ENCODE measurements at places on chromosomes 2 and 18. TPM values are rescaled to one million over a fixed set of nuclear protein-coding genes. Genes with fewer than 3 reads are reported as not detected.
A peak's percentile ranks its signal among the peaks of the same experiment; 100 is the strongest.

GRCh38 chr2:109372171-109372568, 241.6 kb downstream of the SEPTIN10 start:
- no peak overlapping the region for H3K27ac ChIP-seq
- no peak for DNase-seq
- peaks cover 7% of the 10 kb centered on the region for H3K36me3 ChIP-seq
- no peaks in the 10 kb centered on the region for H3K4me1 ChIP-seq

DNA sequence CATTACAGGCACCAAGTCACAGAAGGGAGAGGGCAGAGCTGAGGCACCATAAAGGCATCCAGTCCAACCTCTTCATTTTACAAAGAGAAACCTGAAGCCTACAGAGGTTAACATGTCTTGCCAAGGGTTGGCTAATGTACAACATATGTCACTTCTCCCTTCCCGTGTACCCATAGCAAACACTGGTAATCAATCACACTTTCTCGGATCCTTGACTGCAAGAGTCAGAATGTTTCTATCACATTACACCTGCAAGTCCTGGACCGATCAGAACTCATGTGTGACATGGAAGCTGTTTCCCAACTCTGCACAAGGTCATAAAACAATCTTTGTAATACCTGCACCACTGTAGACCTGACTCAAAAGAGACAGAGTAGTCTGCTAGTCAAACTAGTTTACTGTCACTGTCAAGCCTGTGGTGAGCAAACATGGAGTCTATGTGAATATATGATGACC, 6.0 kb downstream of the ANKRD44 start:
- peaks cover 26% of the 10 kb centered on the region for H3K36me3 ChIP-seq
- DNase-seq, result peak; percentile 68
- H3K4me1 ChIP-seq, result peaks cover 68% of the 10 kb centered on the region
- H3K27me3 ChIP-seq, result no peaks in the 10 kb centered on the region
- peak overlapping the region; percentile 77 for H3K4me3 ChIP-seq
- H3K27ac ChIP-seq, result peak overlapping the region; percentile 96

- no peak overlapping the region for H3K27ac ChIP-seq
Observed at GRCh38 chr2:15307526-15307925, 253.6 kb downstream of the NBAS start.

- no peak overlapping the region for H3K27ac ChIP-seq
- no peaks in the 10 kb centered on the region for H3K4me1 ChIP-seq
- H3K36me3 ChIP-seq, result no peaks in the 10 kb centered on the region
- DNase-seq, result no peak
- H3K4me3 ChIP-seq, result no peak overlapping the region
Observed at GRCh38 chr2:40439473-40439872, 12.4 kb downstream of the SLC8A1 start.

GRCh38 chr2:60317844-60318243, 235.6 kb downstream of the BCL11A start:
- DNase-seq, result no peak
- H3K27me3 ChIP-seq, result no peaks in the 10 kb centered on the region
- H3K4me3 ChIP-seq, result no peak overlapping the region
- H3K36me3 ChIP-seq, result no peaks in the 10 kb centered on the region
- no peak overlapping the region for H3K27ac ChIP-seq

DNA sequence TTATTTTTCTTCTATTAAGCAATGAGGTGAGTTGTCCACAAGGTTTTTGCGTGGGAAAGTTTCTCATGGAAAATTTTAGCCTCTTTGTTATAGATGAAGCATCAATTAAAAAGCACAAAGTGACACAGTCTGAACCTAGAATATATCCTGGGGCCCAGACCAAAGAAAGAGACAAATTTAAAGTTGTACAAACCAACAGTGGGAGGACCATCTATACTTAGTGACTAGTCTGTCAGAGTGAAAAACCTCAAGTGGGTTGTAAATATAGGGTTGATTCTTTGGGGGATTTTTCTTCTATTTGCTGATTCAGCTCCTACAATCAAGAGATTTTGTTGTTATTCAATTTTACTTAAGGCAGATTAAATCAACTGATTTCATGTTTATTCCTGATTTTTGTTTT, 256.2 kb downstream of the SATB2 start:
- no peaks in the 10 kb centered on the region for H3K4me1 ChIP-seq
- H3K36me3 ChIP-seq, result no peaks in the 10 kb centered on the region
- H3K4me3 ChIP-seq, result no peak overlapping the region
- no peak for DNase-seq
- peaks cover 4% of the 10 kb centered on the region for H3K27me3 ChIP-seq

- H3K4me1 ChIP-seq, result no peaks in the 10 kb centered on the region
- no peak for DNase-seq
- no peak overlapping the region for H3K27ac ChIP-seq
- H3K27me3 ChIP-seq, result no peaks in the 10 kb centered on the region
Observed at GRCh38 chr18:58513615-58514335, 115.1 kb downstream of the ALPK2 start.

The OSR1 gene
- not detected for total RNA-seq

- H3K4me3 ChIP-seq, result no peak overlapping the region
- no peaks in the 10 kb centered on the region for H3K36me3 ChIP-seq
- no peaks in the 10 kb centered on the region for H3K4me1 ChIP-seq
Observed at GRCh38 chr2:120744817-120745216, 9.1 kb downstream of the GLI2 start.

The RPRM gene
- not detected for total RNA-seq

GRCh38 chr2:5692561-5693286, 540 bp downstream of the SOX11 start:
- H3K27ac ChIP-seq, result no peak overlapping the region
- H3K4me1 ChIP-seq, result peaks cover 22% of the 10 kb centered on the region
- no peak for DNase-seq
- H3K4me3 ChIP-seq, result no peak overlapping the region
